ENCODE measurements at places on chromosomes 11 and 22.

GRCh38 chr22:20421507-20421874 lies 16.1 kb downstream of the SCARF2 start:
- DNase-seq, result no peak

- DNase-seq, result no peak
Measured at GRCh38 chr11:106021181-106021966, 666 bp downstream of the MSANTD4 start.

DNA sequence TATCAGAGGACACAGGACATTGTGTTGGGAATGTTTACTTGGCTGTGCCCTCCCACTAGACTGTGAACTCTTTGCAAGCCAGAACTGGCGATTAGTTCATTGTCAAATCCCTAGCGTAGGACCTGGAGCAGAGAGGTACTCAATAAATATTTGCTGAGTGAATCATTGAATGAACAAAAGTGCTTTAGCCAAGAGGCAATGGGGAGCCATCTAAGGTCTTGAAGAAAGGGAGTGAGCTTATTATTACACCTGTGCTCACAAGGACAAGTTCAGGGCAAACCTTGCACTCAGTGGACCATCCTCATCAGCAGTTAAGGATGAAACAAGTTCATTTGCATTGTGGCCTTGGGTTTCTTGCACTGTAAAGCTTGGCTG lies 1.1 kb upstream of the RASSF10 start:
- DNase-seq, result no peak

DNA sequence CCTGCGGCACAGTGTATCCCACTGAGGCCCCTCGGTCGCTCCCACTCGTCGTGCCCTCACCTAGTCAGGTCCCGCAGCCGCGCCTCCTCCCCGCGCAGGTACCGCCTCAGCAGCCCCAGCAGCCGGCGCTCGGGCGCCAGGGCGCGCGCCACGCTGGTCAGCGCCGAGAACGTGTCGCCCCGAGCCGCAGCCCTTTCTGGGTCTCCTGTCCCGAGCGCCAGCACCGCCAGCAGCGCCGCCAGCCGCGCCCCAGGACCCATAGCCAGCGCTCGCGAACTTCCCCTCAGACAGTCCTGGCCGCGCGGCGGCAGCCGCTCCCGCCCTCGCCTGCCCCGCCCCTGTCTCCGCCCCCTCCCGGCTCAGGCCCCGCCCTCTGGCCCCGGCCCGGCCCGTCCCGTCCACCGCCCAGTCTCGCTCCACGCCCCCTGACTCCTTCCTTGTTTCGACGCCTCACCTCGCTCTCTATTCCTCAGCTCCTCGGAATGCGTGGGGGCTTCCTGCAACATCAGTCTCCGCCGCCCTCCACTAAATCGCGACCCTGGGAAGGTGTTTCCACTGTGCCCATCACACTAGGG lies at the start of gene P4HA3:
P4HA3 (minus strand) TSS at position 289 of the 575 bp plus-strand sequence; CDS start at position 260, 29 bp downstream.
- peak; percentile 54 for DNase-seq

GRCh38 chr11:13160346-13160745 lies 117.2 kb upstream of the BMAL1 start:
- no peak for DNase-seq

DNA sequence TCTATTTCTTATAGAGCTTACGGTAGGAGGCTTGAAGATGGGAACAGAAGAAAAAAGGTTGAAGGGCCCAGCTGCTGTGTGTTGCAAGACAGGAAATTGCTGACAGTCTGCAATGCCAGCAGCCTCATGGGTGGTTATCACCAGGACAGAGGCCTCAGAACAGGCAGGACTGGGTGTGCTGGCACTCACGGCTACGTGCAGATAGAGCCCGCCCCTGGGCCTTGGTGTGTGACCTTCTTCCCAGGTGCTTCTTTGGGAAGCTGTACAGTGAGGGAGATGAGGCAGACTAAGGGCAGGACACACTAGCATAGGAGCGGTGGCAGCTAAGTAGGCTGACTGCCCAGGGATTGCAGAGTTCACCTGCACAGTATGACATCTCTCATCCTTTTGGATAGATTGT lies 12.6 kb downstream of the PRAME start:
- DNase-seq, result no peak

DNA sequence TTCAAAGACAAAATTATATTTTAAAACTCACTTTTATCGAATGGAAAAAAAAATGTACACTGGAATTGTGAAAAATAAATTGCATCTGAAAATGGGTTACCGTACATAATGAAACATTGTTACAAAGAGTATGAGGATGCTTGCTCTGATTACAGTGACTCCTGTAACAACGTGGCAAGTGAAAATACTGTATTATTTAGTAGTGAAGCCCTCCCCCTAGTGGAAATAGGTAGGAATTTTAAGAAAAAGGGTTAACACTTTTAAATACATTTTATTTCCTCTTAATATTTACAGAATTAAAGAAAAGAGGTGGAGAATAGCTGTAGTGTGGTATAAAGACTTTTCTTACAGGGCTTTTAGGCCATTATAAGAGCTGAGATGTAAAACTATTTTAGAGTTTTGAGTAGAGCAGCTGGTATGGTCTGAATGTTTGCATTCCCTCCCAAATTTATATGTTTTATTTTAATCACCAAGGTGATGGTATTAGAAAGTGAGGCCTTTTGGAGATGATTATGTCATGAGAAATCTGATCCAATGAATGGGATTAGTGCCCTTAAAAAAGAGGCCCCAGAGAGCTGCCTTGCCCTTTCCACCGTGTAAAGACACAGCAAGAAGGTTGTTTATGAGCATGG lies 25.2 kb downstream of the FAM76B start:
- DNase-seq, result no peak

DNA sequence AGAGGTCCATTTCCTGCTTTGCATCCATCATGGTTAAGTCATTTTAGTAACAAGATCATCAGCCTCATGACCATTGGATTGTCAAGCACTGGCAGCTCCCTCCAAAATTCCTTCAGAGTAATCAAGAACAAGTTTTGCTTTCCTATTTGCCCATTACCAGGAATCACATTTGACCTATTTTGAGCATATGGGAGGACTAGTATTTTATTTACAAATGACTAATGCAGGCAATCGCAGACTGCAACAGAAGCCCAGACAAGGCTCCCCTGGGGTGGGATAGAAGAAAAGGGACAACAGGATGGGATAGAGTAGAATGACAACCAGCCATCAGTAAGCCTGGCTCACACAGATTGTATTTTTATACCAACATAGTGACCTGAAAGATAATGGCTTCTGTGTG lies 9.1 kb downstream of the MMP10 start:
- DNase-seq, result no peak

DNA sequence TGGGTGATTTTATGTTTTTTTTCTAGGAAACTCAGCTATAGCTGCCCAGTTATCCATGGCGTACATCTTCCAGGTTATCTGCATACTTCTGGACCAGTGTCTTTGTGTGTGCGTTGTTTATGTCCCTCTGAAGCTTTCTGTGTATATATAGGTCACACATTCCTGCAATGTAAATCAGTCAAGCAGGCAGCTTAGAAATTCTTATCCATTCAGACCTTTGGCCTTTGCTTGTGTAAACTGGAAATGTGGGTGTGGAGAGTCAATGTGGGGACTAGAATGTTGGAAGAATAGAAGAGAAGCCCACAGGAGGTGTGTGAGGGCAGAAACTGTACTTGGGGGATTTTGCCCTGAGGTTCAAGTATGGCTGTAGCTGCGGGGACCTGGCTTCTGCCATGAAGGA lies 51.7 kb downstream of the BARX2 start:
- no peak for DNase-seq

- no peak for DNase-seq
Measured at GRCh38 chr11:64918017-64918416, 1.0 kb upstream of the ATG2A start.

DNA sequence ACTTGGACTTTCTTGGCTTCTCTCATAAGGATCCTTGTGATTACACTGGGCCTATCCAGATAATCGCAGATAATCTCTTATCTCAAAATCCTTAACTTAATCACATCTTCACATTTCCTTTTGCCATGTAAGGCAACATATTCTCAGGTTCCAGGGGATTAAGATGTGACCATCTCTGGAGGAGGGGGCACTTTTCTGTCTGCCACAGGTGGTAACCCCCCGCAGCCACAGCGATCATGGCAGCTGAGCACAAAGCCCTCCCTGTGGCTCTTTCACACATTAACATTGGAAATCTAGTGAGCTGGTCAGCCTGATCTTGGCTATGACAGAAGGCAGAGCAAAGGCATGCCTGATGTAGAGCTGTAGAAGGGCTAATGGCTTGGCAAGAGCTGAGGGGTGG lies 69.1 kb upstream of the CD82 start:
- no peak for DNase-seq

GRCh38 chr11:13152736-13153541 lies 124.7 kb upstream of the BMAL1 start:
- no peak for DNase-seq

- DNase-seq, result no peak
Measured at GRCh38 chr11:5622802-5623201, 2.0 kb upstream of the TRIM34 start.

DNA sequence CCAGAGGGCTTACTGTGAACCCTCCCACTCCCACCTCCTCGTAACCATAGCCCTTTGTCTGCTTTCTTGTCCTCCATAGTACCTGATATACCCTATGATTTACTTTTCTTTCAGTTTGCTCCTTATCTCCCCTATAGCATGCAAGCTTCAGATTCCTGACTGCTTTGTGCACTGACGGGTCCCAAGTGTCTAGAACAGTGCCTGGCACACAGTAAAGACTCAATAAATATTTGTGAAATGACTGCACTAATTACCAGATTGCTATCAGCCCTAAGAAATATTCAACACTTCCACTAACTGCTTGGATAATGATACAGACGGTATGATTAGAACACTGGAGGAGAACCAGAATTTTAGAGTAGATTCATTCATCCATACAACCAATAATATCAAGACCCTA lies 33.0 kb downstream of the ISX start:
- no peak for DNase-seq

DNA sequence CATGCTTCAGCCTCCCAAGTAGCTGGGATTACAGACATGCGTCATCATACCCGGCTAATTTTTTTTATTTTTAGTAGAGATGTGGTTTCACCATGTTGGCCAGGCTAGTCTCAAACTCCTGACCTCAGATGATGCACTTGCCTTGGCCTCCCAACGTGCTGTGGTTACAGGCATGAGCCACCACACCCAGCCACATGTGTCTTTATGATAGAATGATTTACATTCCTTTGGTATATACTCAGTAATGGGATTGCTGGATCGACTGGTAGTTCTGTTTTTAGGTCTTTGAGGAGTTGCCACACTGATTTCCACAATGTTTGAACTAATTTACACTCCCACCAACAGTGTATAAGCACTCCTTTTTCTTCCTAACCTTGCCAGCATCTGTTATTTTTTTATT lies 276.2 kb downstream of the METTL15 start:
- no peak for DNase-seq

DNA sequence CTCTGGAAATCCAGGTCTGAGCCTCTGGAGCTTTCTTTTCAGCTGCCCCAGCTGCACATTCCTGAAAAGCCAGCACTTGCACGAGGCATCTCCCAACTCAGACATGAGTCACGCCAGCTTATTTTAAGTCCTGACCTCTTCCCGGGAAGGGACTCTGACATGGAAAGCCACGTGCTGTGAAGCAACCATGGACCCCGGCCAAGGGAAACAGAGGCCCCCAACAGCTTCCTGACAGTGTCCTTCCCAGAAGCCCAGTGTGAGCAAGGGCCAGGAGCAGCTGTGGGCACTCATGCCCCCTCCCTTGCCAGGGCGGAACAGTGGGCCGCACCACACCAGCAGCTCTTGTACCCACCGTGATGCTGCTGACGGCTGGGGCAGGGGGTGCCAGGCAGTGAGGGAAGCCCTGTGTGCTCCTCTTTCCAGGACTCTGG lies 118.8 kb upstream of the CADM1 start:
- peak; percentile 36 for DNase-seq

DNA sequence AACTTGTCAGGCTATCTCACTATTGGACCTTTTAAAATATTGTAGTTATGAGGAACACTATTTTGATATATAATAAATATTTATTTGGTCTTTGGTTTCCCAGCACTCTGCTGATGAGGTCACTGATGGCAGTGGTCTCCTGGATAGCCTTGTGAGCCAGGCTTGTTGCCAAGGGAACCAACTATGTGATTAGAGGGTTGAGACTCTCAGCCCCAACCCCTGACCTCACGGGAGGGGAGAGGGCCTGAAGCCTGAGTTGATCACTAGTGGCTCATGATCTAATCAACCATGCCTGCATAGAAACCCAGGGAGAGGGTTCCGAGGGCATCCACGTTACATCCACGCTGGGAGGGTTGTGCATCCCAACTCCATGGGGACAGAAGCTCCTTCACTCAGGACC lies 10.8 kb downstream of the PANX1 start:
- no peak for DNase-seq

DNA sequence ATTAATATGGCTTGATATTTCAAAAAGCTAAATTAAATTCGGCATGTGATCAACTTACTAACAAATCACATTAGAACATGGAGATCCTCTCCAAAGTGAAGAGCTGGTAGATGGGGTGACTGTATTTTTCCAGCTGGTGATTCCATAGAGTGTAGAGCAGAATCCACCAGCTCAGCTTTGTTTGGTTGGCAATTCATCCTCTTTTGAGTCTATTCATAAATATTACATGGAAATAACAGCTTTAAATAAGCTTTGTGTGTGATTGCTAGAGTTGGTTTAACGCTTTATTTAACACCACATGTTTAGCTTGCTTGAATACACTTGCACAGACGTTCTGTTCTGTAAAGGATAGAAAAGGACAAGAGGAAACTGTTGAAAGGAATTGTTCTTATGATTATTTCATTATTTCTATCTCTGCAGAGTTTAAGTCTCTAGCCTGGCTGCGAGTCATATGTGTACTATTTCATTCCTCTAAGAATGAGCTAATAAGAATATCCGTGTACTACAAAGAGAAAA lies 738.3 kb upstream of the KIRREL3 start:
- DNase-seq, result no peak

DNA sequence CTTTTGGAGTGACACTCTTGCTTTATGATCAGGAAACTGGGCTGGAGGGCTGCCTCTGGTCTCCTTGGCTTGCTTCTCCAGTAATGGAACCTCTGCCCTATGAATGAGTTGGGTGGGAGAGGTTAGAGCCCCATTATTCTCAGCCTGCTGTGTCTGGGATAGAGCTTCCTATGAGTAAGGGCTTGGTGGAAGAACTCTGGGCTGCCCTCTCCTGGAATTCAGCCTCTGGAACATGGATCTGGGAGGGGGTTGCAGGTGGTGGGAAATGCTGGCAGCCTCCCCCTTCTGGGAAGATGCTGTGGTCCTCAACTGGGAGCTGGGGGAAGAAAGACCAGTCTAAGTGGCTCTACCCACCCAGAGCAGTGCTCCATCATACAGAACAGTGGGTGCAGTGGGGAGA lies 81.8 kb upstream of the SYN3 start:
- DNase-seq, result no peak

DNA sequence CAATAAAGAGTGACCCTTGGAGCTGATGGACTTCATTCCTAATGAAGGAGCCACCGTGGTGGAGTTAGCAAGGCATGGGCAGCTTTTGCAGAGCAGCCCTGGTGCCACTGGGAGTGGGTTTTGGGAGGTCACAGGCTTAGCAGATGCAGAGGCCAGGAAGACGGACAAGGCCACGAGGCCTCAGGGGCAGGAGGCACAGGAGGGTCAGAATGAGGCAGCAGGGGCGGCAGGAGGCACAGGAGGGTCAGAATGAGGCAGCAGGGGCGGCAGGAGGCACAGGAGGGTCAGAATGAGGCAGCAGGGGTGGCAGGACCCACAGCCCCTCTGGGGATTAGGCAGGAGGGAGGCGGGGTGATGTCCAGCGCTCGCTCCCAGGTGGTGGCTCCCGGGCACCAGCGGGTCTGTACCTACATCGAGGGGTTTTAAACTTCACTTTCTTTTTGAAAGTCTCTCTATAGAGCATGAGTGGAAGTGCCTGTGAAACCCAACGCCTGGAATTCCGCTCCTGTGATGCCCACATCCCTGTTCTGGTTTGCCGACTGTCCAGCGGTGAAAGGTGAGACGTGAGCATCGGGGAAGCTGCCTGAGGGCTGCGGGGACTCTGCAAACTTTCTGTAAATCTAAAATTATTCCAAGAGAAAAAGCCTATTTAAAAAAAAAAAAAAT lies 521.6 kb downstream of the BRD1 start:
- no peak for DNase-seq
